ENCODE measurements at places on chromosomes 2 and 18.

- no peak for DNase-seq
Measured at GRCh38 chr18:35267161-35267651, 22.8 kb downstream of the ZSCAN30 start.

GRCh38 chr2:2681085-2681484 is 350.0 kb upstream of the MYT1L start:
- no peak for DNase-seq

DNA sequence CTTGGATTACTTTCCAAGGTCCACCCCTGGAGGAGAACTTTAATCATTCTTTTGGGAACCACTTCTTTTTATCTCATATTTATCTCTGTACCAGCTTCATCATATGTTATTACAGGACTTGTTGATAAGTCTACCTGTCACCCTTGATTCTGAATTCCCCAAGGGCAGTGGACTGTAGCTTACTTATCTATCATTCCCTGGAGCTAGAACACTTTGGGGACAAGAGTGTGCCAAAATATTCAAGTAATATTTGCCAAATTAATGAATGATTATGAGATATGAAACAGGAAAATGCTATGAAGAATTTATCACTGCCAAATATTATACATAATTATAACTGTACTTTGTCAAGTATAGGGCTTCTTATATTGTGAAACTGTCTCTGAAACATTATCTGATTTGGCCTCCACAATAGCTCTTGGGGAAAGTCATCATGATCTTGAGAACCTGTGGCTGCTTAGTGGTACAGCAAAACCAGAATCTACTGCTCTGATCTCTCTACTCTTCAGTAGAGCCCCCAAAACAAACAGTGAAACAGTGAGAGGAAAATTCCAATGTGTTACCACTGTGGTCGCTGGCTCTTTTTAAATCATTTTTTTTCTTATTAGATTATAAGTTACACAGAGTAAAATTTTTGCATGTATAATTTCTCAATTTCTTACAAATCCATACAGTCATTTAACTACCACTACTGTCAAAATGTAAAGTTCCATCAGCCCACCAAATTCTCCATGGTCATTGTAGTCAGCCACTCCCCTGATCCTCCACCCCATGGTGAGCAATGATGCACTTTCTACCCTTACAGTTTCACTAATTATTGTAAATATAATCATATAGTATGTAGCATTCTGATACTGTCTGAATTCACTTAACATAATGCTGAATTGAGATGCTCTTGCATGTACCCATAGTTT is 197.5 kb downstream of the PIEZO2 start:
- no peak for DNase-seq

DNA sequence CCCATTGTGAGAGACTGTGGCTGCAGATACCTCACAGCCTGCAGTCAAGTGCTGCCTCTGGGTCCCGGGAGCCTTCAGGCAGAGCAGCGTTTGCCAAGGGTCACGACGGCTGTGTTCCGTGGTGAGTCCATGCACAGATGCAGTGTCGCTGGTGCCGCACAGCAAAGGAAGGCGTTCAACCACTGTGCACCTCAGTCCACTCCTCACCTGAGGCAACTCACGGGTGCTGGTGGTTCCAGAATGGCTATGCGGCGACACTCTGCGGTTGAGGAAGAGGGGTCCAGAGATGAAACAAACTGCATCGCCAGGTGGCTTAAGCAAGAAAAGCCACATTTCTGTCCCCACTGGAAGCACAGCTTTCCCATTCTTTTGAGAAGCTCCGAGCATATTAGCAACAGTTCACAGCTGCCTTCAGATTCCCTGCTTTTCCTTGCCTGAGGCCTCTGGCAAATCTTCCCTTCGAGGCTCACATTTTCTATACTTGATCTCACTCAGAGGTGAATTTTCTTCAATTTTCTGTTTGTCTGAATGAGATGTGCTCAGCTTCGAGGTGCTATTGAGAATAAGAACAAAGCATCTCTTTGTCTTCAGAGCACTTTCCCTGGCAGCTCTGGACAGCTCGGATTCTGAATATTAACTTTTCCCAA is 208.8 kb upstream of the TWIST2 start:
- DNase-seq: no peak

DNA sequence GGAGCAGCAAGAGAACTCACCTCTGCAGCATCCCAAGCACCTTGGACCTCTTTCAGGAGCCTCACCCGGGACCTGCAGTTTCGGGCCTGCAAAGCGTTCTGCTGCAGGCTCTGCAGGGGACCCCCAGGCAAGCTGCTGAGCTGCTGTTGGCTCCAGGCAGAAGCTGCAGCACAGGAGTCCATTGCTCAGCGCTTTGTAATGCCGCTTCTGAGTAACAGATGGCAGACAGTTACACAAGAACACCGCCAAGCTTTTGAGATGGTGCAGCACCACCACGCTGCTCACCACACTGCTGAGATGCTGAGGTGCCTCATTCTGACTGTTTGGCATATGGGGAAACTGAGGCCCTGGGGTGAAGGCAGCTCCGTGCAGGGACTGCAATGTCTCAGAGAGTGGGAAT is 1.9 kb upstream of the GALNT14 start:
- DNase-seq: no peak

- DNase-seq: no peak
Measured at GRCh38 chr2:119431155-119431975, at the start of gene TMEM37. Gene TMEM37 (plus strand): TSS chr2:119431854. CDS start chr2:119431904, 50 bp downstream.

DNA sequence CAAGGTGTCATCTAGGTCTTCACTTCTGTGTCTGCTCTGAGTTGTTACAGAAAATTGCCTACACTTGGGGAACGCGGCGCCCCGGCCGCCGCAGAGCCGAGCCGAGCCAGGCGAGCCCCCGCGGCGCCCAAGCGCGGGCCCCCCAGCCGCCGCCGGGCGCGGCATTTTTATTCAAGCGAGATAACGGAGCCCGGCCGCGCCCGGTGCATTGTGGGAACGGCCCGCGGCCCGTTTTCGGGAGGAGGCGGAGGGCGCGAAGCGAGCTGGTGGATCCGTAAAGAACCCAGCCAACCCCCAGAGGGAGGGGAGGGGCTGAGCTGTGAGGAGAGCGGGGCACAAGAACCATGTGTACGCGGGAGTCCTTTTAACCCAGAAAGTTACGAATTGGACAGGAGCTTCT is 191.8 kb downstream of the FTCDNL1 start:
- DNase-seq: no peak

Measured in GOT3 (cell line).